ENCODE measurements at places on chromosomes 6 and 20.

DNA sequence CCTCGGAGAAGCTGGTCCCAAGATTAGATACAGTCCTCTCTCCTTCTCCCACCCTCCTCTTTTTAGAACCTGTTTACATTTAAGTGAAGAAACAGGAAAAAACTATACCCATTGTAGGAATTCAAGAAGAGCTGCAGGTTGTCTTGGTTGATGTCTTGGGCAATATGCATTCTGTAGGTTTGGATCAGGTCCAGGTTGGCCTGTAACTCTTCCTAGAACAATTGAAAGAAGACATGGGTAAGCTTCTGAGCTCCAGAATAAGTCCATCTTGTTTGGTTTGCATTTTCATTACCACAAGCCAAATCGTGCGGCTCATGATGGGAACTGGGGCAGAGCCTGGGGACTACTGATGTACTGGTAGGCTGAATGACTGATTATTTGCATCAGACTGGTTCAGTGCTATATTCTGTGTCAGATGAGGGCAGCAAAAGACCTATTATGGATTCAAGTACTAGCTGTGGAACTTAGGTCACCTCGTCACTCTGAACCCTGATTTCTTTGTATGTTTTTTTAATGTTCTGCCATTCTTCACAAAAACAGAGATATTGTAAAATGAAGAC, 20.3 kb upstream of the SLA2 start:
- DNase-seq, result peak; percentile 33

DNA sequence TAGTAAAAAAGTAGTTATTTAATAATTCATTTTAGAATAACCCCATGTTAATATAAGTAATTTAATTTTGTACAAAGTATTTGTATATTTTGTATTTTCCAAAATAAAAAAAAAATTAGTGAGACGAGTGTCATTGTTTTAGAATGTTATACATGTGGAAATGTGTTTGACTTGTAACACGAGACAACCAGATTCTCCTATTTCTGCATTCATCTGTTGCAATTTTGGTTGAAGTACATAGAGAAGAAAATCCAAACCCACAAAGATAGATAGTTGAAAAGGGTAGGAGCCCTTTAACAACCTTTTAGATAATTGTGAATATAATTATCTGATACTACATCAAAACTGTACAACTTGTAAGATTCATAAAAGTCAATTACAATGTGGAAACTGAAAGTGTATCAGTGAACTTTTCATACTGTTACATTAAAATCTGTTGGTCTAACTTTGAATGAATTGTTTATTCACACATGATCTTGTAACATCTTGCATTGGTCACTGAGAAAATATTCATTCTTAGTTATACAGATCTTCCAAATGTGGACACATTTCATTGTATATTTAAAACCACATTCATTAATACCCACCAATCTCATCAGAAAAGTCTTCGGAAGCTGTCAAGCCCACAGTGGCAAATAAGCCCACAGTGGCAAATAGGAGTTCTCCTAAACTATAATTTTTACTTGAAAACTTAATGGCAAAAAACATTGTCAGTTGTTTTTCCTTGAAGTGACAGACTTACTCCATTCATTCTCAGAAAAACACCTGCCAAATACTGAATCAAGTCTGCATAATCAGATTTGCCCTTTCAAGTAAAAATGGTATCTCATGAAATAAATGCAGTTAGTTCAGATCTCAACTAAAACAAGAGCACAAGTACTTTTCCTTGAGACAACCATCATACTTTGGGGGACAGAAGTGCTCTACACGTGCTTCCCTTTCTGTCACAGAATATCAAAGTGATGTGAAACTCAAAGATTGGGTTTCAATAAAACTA, 52.8 kb downstream of the FKBP5 start:
- DNase-seq, result no peak

- DNase-seq, result no peak
Observed at GRCh38 chr6:37115236-37115895, 54.6 kb upstream of the PIM1 start.

DNA sequence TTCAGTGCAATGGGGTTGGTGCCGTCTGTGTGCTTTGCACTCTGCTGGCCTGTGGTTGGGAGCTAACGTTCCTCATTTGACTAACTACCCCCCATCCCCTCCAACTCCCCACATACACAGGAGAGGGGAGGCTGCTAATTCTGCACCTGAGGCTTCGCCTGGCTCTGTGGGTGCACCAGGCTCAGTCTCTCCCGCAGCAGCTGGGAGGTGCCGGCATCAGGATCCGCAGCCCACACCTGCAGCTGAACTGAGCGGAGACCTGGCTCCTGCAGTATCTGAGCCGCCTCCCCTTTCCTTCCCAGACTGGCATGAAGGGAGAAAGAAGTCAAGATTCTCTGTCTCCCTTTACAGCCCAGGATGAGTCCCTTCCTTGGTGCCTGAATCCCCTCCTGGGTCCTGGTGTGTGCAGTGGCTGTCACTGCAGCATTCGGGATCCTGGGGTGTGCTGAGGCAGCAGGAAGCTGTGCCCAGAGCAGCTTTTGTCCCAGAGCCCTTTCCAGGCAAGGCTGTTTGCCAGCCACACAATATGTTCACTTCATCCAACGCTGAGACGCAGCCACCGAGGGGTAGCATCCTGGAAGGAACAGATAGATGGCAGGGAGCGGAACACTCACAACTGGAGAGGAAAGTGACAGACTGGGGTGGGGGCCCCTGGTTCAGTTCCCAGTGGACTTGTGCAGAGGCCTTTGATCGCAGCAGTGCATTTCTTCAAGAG, 70.2 kb downstream of the CDH4 start:
- DNase-seq, result no peak

DNA sequence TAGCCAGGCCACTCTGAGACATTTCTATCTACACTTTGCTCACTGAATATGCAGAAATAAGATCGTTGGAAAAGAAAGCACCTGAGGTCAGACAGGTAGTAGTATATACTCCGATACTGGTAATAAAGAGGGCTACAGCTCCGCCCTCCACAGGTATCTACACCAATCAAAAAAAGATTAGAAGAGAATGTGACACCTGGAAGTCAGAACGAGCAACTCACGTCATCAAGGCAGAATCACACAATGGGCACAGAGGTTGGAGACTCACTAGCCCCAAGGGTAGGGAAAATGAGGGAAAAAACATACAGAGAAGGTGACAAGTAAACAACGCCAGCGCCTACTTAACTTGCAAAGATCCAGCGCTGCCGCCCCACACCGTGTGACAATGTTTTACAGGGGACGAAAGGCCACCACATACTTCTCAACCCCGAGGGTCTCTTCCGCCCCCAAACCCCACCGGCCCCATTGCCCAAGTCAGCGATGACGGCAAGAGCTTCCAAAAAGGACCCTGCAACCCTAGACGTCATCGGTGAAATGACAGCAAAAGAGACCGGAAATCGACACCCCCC, 653 bp downstream of the LMBRD1 start:
- DNase-seq, result peak; percentile 64

DNA sequence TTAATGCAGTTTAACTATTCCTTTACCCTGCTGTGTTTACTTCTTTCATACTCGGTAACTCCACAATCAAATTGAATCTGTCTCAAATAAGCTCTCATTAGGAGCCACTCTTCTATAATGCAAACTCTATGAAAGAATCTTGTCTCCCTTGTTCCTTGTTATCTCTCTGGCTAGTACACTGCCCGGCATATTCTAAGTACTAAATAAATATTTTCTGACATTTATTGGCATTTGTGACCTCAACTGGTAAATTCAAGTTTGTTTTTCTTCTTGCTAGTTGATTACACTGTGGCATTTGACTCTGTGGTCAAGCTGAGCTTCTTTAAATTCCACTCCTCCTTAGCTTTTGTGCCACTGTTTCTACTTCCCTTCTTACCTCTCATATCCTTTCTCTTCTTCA, 237.6 kb upstream of the KHDRBS2 start:
- DNase-seq, result no peak

GRCh38 chr6:16229700-16230099, 8.7 kb upstream of the GMPR start:
- no peak for DNase-seq
